Omental fat pad (tissue), 4 donors: ENCODE measurements at places on chromosomes 4 and X.

DNA sequence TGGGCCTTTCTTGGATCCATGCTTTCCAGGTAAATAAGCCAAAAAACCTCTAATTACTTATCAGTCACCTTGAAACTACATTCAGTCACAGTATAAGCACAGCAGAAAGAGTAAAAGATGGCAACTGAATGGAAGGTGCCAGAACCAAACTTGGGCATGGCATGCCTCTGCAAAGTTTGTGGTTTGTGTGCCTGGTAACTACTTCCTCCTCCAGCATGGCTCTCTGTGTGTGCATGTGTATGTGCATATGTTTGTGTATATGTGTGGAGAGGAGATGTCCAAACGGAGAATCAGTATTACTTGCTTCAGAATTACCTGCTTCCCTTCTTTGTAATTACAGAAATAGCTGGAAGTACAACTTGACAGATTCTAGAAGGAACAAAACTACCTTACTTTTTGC lies 67.5 kb downstream of the AGTR2 start:
- DNase-seq: no peak

DNA sequence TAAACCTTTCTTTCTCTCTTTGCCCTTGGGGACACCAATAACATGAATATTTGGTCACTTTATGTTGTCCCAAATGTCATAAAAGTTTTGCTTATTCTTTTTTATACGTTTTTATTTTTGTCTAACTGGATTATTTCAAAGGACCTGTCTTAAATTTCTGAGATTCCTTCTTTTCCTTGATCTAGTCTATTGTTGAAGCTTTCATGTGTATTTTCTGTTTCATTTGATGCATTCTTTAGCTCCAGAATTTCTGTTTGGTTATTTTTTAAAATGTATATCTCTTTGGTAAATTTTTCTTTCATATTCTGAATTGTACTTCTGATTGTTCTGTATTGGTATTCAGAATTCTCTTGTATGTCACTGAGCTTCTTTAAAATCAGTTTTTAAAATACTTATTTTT lies 88.3 kb downstream of the PTCHD1 start:
- DNase-seq: no peak

- no peak for DNase-seq
These were observed 16.0 kb upstream of the RAP1GDS1 start for GRCh38 chr4:98245226-98245625.

- no peak for DNase-seq
These were observed 82.6 kb upstream of the TMEM164 start for GRCh38 chrX:109920325-109920724.
